A549 treated with DMSO at 1 μM for 4 hours (cell line): ENCODE measurements at places on chromosomes 2 and 18. TPM values are rescaled to one million over a fixed set of nuclear protein-coding genes. Genes with fewer than 3 reads are reported as not detected.

The MC5R gene
- not detected in 5 replicates for total RNA-seq

The PCBP1 gene
- total RNA-seq, result 360 to 467 TPM (median 435 TPM) in 5 replicates

The SLC19A3 gene
- total RNA-seq, result 2.5 to 3.8 TPM (median 3.2 TPM) in 5 replicates

The LIMS3 gene
- total RNA-seq, result not detected in 5 replicates

The NEB gene
- 0.14 to 0.31 TPM (median 0.18 TPM) in 5 replicates for total RNA-seq

The RFX8 gene
- total RNA-seq, result not detected in 5 replicates

The TEKT4 gene
- not detected in 5 replicates for total RNA-seq

The ESPNL gene
- 0.06 to 0.46 TPM (median 0.18 TPM) in 5 replicates for total RNA-seq

The ACVR2A gene
- 3.5 to 4.3 TPM (median 4.1 TPM) in 5 replicates for total RNA-seq

The BIN1 gene
- 26.7 to 36.4 TPM (median 34.2 TPM) in 5 replicates for total RNA-seq

The TXNDC2 gene
- 0.05 to 0.38 TPM (median 0.17 TPM) in 5 replicates for total RNA-seq

The SERPINB10 gene
- total RNA-seq, result 0.22 TPM in 1 of 5 replicates, not detected in the others

The GTF2A1L gene
- total RNA-seq, result not detected in 5 replicates

The KIDINS220 gene
- 17.3 to 23.8 TPM (median 22.0 TPM) in 5 replicates for total RNA-seq

The MAP3K19 gene
- total RNA-seq, result not detected in 5 replicates

The EN1 gene
- 0.66 to 1.0 TPM (median 0.84 TPM) in 5 replicates for total RNA-seq

The SERPINB11 gene
- 0.07 to 0.08 TPM in 2 of 5 replicates, not detected in the others for total RNA-seq

The IL36B gene
- total RNA-seq, result 0.15 to 0.25 TPM (median 0.24 TPM) in 3 of 5 replicates, not detected in the others

The PTPRN gene
- total RNA-seq, result 1.3 to 2.2 TPM (median 1.9 TPM) in 5 replicates

The PID1 gene
- total RNA-seq, result 2.7 to 3.5 TPM (median 2.9 TPM) in 5 replicates

The RETSAT gene
- 46.7 to 49.9 TPM (median 47.5 TPM) in 5 replicates for total RNA-seq

The DDX18 gene
- total RNA-seq, result 71.5 to 85.4 TPM (median 76.0 TPM) in 5 replicates

The RBBP8 gene
- total RNA-seq, result 24.7 to 31.5 TPM (median 25.3 TPM) in 5 replicates

The AGXT gene
- not detected in 5 replicates for total RNA-seq

The AMER3 gene
- total RNA-seq, result not detected in 5 replicates

The MRO gene
- 0.09 to 0.36 TPM (median 0.25 TPM) in 5 replicates for total RNA-seq

The NR4A2 gene
- 2.4 to 5.6 TPM (median 3.1 TPM) in 5 replicates for total RNA-seq

The ASB18 gene
- not detected in 5 replicates for total RNA-seq

The CABYR gene
- total RNA-seq, result 10.1 to 15.5 TPM (median 11.7 TPM) in 5 replicates

The HOXD10 gene
- 5.7 to 8.5 TPM (median 7.4 TPM) in 5 replicates for total RNA-seq

The MOCOS gene
- 2.9 to 4.0 TPM (median 3.8 TPM) in 5 replicates for total RNA-seq

The SPP2 gene
- not detected in 5 replicates for total RNA-seq

The GPR45 gene
- not detected in 5 replicates for total RNA-seq

The RNPEPL1 gene
- total RNA-seq, result 49.6 to 66.3 TPM (median 64.6 TPM) in 5 replicates

The CCDC148 gene
- total RNA-seq, result 0.13 to 0.55 TPM (median 0.38 TPM) in 5 replicates

The GKN2 gene
- total RNA-seq, result 2.3 to 4.3 TPM (median 3.7 TPM) in 5 replicates

The GALR1 gene
- not detected in 5 replicates for total RNA-seq

The POTEJ gene
- not detected in 5 replicates for total RNA-seq

The CREG2 gene
- total RNA-seq, result 3.5 to 10.0 TPM (median 8.7 TPM) in 5 replicates

The LRRC30 gene
- total RNA-seq, result not detected in 5 replicates

The BOK gene
- total RNA-seq, result 22.6 to 33.2 TPM (median 30.6 TPM) in 5 replicates

The NEU4 gene
- total RNA-seq, result 0.18 to 0.50 TPM (median 0.26 TPM) in 4 of 5 replicates, not detected in the other

The C1QL2 gene
- total RNA-seq, result 0.14 to 0.21 TPM (median 0.14 TPM) in 4 of 5 replicates, not detected in the other

The MARCHF4 gene
- 58.8 to 70.6 TPM (median 63.7 TPM) in 5 replicates for total RNA-seq

The ANO7 gene
- total RNA-seq, result 1.9 to 2.6 TPM (median 2.1 TPM) in 5 replicates

The PAX3 gene
- not detected in 5 replicates for total RNA-seq

The SELENOI gene
- 20.3 to 28.3 TPM (median 24.9 TPM) in 5 replicates for total RNA-seq

The LYG2 gene
- total RNA-seq, result not detected in 5 replicates

The RAB6C gene
- not detected in 5 replicates for total RNA-seq

The C18orf63 gene
- not detected in 5 replicates for total RNA-seq

The MC2R gene
- not detected in 5 replicates for total RNA-seq

The TPRKB gene
- 74.2 to 83.9 TPM (median 81.9 TPM) in 5 replicates for total RNA-seq

The CCDC68 gene
- total RNA-seq, result 3.2 to 5.8 TPM (median 3.9 TPM) in 5 replicates

The HOXD3 gene
- total RNA-seq, result 0.15 to 0.18 TPM (median 0.16 TPM) in 4 of 5 replicates, not detected in the other

The PSTPIP2 gene
- 0.24 to 0.39 TPM (median 0.28 TPM) in 5 replicates for total RNA-seq

The GAREM1 gene
- 2.0 to 3.0 TPM (median 2.9 TPM) in 5 replicates for total RNA-seq

The CGREF1 gene
- 7.0 to 8.3 TPM (median 7.9 TPM) in 5 replicates for total RNA-seq

The YES1 gene
- 21.4 to 31.6 TPM (median 27.5 TPM) in 5 replicates for total RNA-seq
